ENCODE measurements at places on chromosomes 1 and 21.

DNA sequence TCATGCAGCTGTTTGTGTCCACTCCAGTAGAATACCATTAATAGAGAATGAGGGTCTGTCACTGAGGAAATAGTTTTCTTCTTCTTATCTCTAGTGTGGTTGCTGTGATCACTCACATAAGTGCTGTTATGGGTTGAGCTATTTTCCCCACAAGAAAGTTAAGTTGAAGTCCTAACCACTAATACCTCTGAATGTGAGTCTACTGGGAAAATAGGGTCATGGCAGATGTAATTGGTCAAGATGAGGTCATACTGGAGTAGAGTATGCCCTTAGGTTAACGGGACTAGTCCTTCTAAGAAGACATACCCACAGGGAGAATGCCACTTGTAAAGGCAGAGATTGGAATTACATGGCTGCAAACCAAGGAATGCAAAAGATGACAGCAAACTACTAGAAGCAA is 70.5 kb upstream of the COL24A1 start:
- no peak for DNase-seq

- DNase-seq, result no peak
Measured at GRCh38 chr1:20663969-20664715, 3.0 kb upstream of the DDOST start.

DNA sequence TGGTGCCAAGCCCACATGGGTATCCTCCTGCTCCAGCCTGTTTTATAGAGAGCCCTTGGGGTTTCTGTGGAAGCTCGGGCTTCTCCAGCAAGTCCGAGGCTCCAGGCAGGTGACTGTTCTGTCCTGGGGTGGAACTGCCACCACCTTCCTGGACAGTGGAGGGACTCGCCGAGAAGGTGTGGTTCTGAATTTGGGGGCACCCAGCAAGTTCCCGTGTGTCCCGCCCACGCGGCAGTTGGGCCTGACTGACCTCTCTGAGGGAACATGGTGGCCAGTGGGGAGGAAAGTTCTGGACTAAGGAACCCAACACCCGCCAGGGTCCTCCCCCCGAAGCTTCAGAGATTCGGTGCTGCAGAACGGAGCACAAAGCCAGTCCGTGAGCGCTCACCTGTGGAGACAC is 158.1 kb upstream of the C1orf174 start:
- DNase-seq, result no peak

DNA sequence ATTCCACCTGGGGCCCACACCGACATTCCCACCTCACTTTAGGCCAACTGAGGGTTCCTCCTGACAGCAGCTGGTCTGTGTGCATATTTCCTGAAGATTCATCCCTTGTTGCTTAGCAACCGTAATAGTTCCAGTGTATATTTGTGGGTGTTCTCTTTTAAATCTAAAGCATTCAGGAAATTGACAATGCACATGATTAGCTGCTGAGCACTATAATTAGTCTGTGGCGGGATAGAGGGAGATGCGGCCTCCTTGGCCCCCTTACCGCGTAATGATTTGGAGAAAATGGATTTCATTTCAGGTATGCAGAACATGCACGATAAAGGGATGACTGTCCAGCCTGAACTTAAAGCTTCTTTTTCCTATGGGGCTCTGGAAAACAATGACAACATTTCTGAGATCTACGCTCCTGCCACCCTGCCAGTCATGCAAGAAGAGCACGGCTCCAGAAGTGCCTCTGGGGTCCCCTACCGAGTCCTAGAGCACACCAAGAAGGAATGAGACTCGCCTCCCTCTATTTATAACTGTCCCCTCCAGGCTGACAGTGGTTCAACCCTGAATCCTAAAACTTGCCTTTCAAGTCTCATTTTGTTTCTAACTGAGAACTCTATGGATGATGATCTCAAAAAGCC is 33.8 kb upstream of the RCAN3 start:
- DNase-seq, result no peak

DNA sequence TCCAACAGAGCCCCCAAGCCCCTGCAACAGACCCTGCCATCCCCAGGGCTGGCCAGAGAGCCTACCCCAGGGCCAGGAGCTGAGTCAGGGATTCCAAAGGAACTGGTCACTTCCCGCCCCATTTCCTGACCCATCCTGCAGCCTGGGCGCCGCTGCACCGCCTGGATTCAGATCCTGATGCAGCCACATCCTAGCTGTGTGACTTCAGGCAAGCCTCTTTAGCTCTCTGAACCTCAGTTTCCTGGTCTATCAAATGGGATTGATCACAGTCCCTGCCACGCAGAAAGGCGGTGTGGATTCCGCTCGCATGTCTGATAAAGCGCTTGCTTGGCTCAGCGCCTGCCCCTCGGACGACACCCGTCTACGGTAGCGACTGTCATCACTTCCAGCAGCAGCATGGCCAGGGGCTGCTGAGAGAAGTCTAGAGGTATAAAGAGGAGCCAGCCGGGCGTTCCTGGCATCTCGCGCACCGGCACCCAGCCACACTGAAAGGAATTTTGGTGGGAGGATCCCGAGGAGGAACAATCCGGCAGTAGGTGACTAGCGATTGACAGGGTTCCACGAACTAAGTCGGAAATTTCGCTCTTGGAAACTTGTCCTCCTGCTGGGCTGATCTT is 10.1 kb downstream of the EPHA2 start:
- no peak for DNase-seq

DNA sequence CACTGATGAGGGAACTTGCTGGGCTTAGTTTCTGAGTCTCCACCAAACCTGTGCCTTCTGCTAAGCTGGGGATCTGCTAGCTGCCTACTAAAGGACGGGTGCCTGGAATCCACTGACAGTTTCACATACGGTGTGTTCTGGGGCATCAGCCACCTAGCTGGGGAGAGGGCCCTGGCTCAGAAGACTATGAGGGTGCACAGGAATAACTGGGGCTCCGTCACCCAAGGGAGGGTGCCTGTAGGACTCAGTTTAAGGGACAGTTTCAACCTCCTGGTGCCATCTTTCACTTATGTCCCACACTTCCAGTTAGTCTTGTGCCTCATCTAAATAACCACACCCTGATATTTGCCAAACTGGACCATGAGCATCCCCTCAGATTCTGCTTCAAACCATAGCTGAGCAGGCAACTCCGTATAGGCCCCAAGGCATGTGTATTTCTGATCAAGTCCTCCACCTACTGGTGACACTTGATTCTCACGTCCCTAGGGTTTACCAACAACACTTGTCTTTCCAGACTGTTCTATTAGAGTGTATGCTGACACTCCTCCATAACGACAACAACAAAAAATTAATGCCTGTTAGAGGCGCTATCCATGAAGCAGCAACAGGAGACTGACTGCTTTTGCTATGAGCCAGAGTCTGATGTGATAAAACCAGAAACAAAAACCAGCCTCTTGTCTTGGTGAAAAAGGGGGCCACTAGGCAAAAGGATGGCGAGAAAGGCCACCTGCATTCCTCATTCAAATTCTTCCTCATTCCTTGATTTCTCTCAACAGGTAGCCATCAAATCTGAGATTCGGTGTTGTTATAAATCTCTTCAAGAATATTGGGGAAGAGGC is 55.0 kb upstream of the PAXBP1 start:
- DNase-seq, result no peak

- no peak for DNase-seq
Measured at GRCh38 chr1:94676686-94677085, 135.1 kb upstream of the F3 start.

DNA sequence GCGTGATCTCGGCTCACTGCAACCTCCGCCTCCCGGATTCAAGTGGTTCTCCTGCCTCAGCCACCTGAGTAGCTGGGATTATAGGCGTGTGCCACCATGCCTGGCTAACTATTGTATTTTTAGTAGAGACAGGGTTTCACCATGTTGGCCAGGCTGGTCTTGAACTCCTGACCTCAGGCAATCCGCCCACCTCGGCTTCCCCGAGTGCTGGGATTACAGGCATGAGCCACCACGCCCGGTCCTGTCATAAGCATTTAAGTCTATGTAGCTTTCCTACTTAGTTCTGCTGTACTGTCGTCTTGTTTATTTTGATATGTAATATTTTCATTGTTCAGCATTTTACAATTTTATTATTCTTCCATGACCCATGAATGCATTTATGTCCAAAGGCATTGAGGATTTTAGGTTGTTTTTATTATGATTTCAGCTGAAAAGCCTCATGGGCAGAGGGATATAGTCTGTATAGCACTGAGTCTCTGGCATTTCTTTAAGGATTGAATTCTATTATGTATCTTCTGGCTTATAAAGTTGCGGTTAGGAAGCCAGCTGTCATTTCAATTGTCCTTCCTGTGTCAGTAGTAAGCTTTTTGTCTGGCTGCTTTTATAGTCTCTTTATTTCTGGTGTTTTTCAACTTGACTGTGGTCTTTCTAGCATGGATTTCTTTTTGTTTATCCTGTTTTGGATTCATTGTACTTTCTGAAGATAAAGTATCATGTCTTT is 9.2 kb downstream of the AGPAT3 start:
- no peak for DNase-seq

DNA sequence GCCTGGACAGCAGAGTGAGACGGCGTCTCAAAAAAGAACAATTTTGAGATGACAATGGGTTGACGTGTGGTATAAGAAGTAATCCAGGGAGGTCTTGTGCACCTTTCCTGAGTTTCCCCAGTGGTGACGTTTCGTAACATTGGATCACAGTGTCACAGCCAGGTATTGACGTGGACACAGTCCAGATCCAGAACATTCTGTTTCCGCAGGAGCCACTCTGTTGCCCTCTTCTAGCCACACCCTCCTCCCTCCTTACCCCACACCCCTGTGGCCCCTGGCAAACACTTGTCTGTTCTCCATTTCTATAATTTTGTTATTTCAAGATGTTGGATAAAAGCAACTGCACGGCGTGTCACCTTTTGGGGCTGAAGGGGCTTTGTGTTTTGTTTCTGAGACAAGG is 6.5 kb upstream of the TRAPPC10 start:
- DNase-seq, result no peak

DNA sequence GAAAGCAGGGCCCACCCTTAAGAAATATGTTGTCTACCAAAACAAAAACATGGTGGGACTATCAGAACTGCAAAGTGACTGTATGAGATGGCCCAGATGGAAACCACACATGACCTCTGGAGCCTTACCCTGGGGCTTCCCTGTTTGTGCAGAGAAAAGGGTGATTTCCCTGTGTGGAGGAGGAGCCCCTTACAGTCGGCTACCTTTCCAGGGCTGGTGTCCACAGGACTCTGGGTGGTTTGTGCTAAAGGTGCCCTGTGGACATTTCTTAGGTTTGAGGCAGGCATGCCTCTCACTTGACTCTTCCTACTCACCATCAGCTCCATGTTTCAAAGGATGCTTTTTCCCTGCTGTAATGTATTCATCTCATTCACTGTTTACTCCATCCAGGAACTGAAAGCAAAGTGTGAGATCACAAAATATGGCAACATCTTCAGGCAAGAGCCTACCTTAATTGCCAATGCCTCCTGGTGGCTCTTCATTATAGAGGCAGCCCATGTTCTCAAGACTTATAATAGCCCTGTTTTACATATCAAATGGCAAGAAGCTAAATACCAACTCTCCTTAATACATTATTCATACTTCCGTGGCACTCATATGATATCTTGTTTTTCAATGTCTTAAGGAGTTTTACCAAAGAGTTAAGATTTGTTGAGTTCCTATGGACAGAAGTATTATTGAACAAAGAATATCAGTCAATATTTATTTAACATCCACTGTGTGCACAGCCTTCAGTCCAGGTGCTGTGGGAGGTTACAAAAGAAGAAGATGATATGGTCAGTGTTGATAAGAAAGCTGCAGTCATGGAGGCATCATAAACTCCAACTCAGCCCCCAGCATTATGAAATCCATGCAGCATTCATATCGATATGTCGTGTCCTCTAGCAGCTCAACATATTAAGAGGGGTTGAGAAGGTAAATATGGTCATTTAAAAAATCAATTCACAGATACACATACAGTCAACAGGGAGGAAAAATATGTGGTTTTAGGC is 15.5 kb upstream of the TFF3 start:
- no peak for DNase-seq

DNA sequence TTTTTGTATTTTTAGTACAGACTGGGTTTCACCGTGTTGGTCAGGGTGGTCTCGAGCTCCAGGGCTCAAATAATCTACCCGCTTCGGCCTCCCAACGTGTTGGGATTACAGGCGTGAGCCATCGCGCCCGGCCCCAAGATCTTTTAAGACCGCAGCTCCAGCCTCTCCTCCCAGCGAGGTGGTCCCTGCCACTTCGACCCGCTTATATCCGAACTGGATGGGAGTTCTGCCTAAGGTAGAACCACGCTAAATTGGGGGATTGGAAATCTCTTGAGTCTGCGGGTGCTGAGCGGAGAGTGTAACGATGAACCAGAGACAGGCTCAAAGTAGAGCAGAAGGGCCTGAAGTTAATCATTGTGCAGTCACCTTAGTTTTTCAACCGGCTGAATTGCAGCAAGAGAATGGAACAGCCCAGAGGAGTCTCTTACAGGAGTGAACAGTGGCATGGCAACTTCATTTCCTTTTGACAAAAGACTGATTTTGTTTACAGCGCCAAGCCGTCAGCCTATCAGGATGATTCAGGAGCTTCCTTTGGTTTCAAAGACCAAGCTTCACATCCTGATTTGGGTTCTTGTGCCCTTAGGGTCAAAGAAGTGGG is 726 bp upstream of the CYB5R1 start:
- no peak for DNase-seq

DNA sequence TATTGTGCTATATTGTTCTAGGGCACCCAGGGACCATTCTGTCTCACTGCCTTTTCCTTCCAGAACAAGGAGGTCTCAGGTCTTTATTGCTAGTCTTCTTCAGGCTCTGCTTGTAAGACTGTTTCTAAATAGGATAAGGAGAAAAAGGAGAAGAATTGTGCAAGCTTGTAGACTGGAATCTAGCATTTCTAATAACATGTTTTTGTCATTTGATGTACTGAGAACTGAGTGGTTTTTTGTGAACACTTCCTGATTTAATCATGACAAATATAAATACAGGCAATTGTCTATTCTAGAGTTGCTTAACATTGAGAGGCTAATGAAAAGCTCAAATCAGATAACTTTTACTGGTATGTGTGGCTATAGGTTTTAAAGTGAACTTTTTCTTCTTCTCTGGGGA is 77.6 kb downstream of the CLIC4 start:
- DNase-seq, result no peak

DNA sequence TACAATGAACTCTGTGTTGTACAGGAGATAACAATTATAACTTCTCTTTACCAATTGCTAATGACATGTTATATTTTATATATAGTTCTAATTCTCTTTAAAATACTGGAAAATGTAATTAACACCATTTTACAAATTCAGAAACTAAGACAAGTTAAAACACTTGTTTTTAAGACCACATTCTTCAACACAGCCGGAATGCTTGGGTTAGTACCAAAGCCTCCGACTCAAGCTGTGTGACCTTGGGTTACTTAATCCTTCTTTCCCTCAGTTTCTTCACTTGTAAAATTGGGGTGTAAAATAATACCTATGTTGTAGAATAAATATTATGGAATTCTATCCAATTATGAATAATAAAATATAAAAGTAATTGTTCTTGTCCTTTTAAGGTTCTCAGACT is 378.7 kb downstream of the USH2A start:
- DNase-seq, result no peak

DNA sequence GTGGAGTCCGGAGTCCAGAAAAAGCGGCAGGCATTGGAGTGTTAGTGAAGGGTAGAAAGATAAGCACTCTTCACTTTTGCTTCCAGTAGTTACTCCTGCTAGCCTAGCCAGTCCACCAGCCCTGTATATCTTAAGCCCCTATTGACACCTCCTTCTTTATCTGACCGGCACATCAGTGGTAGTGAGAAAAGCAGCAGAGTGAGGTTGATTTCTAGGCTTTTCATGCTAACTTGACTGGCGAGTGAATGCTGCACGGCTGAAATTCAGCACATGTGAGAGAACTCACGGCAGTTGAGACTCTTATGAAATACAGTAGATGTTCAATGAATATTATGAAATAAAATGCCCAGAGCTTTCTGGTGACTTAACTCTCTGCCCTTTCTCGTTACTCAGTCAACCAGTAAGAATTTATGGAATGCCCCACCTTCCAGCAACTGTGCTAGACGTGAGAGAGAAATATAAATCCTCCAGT is 128.2 kb downstream of the CACHD1 start:
- DNase-seq, result no peak

Measured in stimulated activated CD4-positive, alpha-beta T cell treated with anti-CD3 and anti-CD28 coated beads, Interleukin-1b, Interleukin-23, amount 100 ng/mL, for 1 hour (primary cell).